ENCODE measurements at places on chromosomes 5 and 9.

GRCh38 chr5:153460421-153460820 is 30.0 kb upstream of the GRIA1 start:
- DNase-seq: no peak

- no peak for DNase-seq
Observed at GRCh38 chr9:109274884-109275730, 45.8 kb downstream of the EPB41L4B start.

DNA sequence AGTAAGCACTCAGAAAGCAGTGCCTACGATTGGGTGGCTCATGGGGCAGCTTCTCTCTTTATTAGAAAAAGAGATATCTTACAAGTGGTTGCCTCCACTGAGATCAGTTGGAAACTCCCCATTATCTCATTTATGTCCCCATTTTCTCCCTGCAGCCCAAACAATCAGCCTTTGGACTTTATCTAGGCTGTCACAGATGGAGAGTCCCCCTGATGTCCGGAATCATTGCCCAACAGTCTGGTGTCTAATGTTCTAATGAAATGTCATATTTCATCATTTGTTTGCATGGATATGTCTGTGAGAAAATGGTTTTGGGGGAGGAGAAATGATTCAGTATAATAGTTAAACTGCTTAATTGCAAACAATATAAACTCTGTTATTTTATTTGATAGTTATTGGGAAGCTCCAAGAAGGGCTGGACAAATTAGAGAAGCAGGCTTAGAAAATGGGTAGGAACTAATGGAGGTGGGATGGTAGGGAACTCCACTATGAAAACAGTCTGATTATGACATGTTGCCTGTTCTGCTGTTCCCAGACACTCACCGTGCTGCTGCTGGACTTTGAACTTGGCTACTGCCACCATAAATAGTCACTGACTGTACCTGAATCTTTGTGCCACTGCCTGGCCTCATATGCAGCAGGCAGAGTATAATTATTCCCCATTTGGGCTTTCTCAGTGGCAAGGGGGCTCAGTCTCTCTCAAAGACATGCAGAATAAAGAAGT is 38.3 kb upstream of the SMAD5 start:
- no peak for DNase-seq

GRCh38 chr9:104868303-104868686 is 59.7 kb downstream of the ABCA1 start:
- DNase-seq: no peak

- no peak for DNase-seq
Observed at GRCh38 chr5:51961154-51961562, 577.9 kb downstream of the ISL1 start.

DNA sequence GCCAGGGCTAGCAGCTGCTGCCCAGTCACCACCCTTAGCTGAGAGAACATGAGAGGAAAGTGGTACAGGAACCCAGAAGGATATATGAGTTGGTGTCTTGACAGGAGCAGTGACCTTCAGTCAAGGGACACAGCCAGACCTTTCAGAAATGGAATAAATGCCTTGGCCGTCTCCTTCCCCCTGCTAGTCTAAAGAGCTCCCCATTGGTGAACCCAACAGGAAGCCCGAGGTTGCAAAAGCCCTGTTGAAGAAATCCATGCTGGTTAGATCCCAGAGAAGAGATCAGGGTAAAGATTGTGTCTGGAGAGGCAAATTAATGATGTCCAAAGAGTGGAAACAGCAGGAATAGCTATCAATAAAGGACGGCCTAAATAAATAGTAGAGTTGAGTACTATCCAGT is 244.5 kb downstream of the NR3C1 start:
- DNase-seq: no peak

GRCh38 chr5:119269061-119269944 is 86.5 kb upstream of the TNFAIP8 start:
- DNase-seq: no peak

DNA sequence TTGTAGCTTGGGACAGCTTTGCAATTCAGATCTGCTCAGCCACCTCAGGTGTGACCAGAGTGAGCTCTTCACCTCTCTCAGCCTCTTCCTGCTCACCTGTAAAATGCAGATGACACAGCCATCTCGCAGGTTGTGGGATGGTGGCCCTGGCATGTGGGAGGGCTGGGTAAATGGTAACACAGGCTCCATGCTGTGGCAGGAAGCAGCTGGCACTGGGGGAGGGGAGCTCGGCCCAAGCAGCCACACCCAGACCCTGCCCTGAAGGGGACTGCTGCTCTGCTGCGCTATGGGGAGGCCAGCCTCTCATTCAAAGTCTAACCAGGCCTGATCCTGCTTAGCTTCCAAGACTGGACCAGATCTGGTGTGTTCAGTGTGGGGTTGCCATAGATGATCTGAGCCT is 24.1 kb downstream of the PHF2 start:
- DNase-seq: no peak

- DNase-seq: no peak
Observed at GRCh38 chr9:81613002-81613812, 76.1 kb downstream of the TLE1 start.

- DNase-seq: no peak
Observed at GRCh38 chr5:54601411-54602230, 84.1 kb downstream of the SNX18 start.

DNA sequence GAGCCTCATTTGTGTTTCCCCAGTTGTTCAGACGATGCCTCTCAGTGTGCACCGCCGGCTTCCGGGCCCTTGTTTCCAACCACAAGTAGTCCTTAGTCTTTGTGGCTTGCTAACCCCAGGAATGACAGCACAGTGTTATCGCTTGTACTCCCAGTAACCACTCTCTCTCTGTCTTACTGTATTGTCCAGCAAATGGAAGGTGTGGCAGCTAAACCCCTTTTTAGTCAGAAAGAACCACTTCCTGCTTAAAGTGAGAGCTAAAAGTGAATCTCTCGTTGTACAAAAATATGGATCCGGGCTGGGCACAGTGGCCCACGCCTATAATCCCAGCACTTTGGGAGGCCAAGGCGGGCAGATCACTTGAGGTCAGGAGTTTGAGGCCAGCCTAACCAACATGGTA is 61.3 kb downstream of the ENC1 start:
- peak; percentile 41 for DNase-seq

- no peak for DNase-seq
Observed at GRCh38 chr5:78594610-78595457, 53.7 kb downstream of the LHFPL2 start.

GRCh38 chr5:53076014-53076583 is 33.5 kb downstream of the MOCS2 start:
- no peak for DNase-seq

DNA sequence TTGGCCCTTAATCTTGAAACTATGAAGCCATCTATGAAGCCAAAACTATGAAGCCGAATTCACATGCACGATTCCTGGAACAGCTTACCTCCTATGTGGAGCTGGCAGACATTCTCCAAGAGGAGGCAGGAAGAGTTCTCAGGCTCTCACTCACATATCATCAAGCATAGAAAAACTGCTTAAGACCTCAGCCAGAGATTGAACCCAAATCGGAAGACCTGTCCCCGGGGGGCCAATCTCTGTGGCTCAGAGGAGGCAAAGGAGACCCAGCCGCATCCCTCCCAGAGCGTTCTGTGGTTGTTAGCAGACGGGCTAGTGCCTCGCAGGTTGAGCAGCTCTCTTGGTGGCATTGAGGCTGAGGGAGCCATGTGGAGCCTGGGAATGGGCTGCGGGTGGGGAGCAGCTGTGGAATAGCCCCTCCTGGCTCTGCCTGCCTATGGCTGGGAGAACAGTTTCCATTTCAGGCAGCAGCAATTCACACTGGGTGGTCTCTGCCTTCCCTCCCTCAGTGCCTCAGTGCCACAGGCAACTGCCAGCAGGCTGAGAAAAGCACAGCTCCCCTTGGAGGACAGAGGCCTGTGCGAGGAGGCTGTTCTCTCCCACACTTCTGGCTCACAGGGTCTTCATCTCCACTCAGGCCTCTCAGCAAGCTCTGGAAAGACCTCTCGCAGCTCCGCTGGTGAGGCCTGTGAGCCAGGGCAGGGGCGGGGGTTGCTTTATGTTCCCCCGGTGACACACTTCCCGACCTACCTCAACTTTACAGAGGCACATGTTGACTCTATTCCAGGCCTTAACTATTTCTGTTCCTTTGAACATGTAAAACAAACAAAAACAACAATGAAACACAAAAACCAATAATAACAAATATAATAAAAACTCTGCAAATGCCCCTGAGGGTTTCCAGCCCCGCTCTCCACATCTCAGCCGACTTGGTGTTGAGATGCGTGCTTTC is 17.4 kb upstream of the TMEM174 start:
- DNase-seq: no peak

DNA sequence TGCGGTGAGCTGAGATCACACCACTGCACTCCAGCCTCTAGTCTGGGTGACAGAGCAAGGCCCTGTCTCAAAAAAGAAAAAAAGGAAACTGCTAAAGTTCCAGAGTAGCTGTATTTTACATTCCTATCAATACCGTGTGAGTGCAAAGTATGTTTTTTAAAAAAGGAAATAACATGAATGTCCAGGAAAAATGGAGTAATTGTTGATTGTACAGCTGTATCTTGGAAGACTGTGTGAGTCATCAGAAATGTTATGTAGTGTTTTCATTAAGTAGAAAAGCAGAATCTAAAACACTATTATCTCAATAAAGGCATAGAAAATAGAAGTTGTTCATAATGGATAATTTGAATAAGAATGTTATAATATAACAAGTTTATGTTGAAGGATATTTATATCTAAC is 53.9 kb downstream of the ZCCHC7 start:
- DNase-seq: no peak

- DNase-seq: no peak
Observed at GRCh38 chr9:104882086-104882485, 45.9 kb downstream of the ABCA1 start.

- no peak for DNase-seq
Observed at GRCh38 chr5:110909950-110910349, 161.6 kb upstream of the TSLP start.

DNA sequence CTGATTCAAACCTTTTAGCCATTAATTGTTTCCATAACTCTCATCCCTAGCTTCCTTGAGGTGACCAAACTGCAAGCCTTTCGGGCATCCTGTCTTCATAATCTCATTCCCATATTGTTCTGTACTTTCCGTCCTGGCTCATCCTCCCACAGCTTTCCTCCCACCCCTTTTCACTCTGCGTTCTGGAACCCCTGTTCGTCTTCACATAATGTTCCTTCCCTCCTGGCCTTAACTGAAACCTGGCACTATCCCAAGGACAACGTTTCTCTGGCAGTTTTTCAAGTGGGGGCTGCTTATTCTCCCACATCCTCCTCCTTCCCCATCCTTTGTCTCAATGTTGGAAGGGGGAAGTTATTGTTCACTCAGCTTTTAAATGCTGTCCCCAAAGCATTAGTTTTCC is 1.5 kb downstream of the ZNF189 start:
- no peak for DNase-seq

DNA sequence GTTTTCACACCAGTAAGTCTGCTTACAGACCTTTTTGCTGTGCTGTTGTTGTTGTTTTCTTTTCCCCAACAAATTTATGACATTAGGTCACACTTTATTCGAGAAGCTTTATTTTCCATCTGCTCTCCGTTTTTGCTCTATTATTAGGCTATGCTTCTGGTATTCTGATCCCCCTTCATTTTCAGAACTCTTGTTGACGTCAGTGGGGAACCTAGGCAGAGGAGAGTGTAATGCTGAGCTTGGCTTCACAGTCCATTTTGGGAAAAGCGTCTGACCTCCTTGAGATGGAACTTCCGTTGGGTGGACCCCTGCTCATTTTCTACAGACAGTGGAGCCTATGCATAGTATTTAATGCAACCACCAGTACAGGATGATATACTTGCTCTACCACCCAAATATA is 387.9 kb upstream of the MEF2C start:
- DNase-seq: no peak
